Caco-2 (cell line): ENCODE measurements at places on chromosomes 6 and 20.
A peak's percentile ranks its signal among the peaks of the same experiment; 100 is the strongest.

GRCh38 chr20:64113796-64114355 lies 6.5 kb upstream of the NPBWR2 start:
- DNase-seq = peak; percentile 3

- DNase-seq = no peak
Observed at GRCh38 chr6:118511930-118512715, 36.0 kb upstream of the PLN start.

GRCh38 chr6:143621876-143622605 lies 55.7 kb upstream of the PHACTR2 start:
- DNase-seq = no peak

DNA sequence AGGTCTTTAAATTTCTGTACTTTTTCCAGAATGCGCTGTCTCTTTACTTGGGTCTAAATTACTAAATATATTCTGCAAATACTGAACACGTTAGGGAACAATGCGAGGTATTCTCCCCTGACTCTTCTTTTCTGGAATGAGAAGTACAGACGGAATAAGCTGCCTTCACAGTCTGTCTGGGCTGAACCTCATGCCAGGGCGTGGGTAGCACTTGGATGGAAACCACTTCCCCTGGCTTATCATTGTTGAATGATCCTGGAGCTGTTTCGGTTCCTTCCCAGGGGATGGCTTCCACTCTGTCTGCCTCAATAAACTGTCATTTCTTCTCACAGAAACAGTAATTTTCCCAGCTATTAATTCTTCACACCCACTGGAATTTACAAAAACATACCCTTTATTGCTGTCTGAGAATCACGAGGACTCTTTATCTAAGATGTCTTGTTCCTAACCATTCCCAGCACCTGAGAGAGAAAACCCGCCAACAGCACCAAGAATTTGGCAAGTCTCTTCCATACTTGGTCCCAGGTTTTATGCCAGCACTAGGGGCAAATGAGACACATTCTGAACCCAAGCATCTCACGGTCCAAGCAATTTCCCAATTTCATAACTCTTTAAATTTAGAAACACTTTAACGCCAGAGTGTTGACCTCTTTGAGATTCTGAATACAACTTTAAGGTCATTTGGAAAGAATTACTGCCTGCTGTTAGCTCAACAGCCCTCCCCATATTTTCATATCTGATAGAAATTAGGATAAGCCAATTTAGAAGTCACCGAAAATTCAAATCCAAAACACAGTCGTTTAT lies 43.2 kb upstream of the ADGRF5 start:
- no peak for DNase-seq

- peak; percentile 94 for DNase-seq
Observed at GRCh38 chr20:53869466-53870258, 200.7 kb downstream of the BCAS1 start.

DNA sequence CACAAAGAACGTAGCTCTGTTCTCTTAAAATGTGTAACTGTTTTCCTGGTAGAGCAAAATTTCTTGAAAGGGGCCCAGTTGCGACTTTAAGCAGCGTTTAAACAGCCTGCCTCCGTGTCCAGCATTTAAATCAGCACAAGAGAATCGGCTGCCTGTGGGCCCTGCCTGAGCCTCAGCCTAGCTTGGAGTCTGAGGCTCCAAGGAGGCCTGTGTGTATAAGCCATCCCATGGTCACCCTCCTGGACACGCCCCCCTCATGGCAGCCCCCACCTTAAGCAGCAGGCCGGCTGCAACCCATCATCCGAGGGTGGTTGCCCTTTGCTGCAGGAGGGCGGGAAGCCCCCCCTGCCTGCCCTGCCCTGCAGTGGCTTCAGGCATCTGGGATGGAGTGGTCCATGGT lies 18.9 kb downstream of the SDCBP2 start:
- no peak for DNase-seq

DNA sequence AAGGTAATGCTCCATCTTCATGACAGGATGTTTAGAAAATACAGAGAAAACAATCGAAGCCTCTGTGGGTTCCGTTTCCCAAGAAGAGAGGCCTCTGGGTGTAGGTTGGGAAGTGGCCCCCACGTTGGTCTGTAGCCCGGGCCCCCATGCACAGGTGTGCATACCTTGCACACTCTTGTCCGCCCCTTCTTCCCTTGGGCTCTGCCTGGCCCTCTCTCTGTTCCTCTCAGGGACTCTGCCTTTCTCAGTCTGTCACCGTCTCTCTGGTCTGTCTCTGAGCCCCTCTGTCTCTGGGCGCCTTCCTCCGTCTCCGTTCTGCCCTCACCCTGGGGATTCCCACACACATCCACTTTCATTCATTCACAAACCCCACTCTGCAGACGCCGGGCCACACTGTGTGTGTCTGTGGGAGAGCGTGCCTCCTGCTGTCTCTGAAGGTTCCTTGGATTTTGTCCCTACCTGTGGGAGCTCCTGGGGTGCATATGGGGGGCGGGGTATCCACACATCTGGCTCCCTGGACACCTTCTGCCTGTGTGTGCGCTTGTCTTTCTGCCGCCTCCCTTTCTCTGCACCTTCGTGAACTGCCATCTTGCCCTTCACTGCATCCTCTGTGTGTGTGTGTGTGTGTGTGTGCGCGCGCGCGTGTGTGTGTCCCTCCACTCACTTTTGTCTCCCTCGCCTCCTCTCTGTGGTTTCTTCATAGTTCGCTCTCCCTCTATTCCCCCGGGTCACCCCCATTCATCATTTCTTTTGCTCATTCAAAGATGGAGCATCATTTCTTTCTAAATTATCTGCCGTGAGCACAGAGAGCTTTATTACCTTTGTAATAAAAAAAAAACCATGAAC lies 75.3 kb downstream of the SRC start:
- DNase-seq = no peak

- DNase-seq = no peak
Observed at GRCh38 chr6:124994648-124995047, 32.4 kb downstream of the RNF217 start.

DNA sequence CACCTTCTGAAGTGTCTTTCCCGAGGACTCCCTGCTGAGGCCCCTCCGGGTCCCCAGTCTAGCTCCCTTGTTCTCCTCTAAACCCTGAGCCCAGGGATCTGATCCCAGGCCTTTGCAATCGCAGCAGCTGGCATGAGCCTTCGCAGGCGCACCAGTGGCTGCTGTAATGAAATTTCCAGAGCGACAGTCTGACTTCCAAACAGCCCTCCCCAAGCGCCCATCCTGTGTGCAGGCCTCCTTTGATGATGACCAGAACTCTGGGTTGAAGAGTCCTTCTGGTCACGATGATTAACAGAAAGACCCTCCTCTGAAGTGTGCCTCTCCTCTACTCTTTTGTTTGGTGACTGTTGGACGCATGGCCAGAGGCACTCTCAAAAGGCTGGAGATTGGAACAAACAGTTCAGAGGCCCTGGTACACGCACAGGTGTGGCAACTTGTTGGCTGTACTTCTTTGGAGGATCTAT lies 89.1 kb upstream of the MPC1 start:
- DNase-seq = no peak

DNA sequence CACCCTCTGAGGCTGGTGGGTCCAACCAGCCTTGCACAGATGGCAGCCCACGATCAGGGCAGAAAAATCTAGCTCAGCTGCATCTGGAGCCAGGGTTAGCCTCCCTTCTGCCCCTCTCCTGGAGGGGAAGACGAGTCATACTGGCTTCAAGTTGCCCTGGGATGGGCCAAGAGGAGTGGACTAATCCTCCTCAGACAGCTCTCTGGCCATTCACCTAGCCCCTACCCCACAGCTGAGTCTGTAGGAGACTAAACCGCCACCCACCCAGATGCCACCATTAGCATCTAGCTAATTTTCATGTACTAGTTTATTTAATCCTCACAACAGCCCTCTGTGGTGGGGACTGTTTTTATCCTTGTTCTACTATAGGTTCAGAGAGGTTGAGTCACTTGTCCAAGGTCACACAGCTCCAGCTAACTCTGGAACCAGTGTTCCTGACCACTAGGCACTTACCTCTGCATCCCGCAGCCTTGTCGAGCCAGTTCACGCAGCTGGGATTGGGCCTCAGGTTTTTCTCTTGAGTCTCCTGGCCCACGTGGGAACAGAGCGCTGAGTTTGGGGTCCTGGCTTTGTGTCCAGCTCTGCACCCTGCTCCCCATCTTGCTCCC lies 48.5 kb upstream of the CCDC167 start:
- no peak for DNase-seq

DNA sequence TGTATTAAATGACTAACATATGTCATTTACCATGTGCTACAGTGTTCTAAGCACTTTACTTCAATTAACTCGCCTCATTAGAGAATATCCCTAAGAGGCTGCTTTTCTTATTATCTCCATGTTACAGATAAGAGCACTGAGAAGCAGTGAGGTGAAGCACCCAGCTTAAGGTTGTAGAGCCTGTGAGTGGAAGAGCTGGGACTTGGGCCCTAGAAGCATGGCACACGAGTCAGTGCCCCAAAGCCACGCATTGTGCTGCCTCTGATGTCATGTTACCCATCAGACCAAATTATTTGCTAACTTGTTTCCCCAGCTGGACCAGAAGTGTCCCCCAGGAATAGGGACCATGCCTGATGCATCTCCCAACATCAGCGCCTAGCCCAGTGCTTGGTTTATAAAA lies 34.1 kb downstream of the POFUT1 start:
- no peak for DNase-seq
